ENCODE measurements at places on chromosomes 5 and 9. TPM values are rescaled to one million over a fixed set of nuclear protein-coding genes. Genes with fewer than 3 reads are reported as not detected.

Gene KCNN2
- 0.26 TPM for polyA plus RNA-seq

Gene TAF11L5
- not detected for polyA plus RNA-seq

Gene SLC6A3
- polyA plus RNA-seq, result 0.03 TPM

Gene ARHGEF28
- polyA plus RNA-seq, result 3.3 TPM

Gene OR2V1
- not detected for polyA plus RNA-seq

DNA sequence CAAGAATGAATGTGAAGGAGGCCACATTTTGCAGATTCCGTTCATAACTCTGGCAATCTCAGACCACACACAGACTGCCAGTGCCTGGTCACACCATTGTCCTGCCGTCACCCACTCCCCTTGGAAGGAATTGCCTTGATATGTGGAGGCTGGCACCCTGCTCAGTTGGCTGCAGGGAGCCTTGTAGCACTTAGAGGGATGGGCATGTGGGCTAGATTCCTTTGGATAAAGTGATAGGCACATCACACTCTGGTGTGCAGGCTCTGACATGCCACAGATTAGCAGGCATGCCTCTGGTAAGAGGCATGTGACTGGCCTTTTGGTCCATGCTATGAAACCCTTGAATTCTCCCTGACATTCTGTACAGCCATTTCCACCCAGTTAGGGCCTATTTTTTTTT, 254.6 kb upstream of the PIK3R1 start:
- DNase-seq, result no peak
- H3K27me3 ChIP-seq, result no peaks in the 10 kb centered on the region
- no peak overlapping the region for H3K27ac ChIP-seq
- no peak overlapping the region for H3K4me3 ChIP-seq
- no peaks in the 10 kb centered on the region for H3K4me1 ChIP-seq

- no peak for DNase-seq
- H3K36me3 ChIP-seq, result no peaks in the 10 kb centered on the region
- no peaks in the 10 kb centered on the region for H3K4me1 ChIP-seq
- H3K27ac ChIP-seq, result no peak overlapping the region
- H3K27me3 ChIP-seq, result no peaks in the 10 kb centered on the region
Measured at GRCh38 chr5:145587710-145588109, 247.4 kb downstream of the PRELID2 start.

GRCh38 chr5:91168859-91169258, 214.3 kb downstream of the ARRDC3 start:
- no peak overlapping the region for H3K4me3 ChIP-seq
- no peaks in the 10 kb centered on the region for H3K36me3 ChIP-seq
- no peak overlapping the region for H3K27ac ChIP-seq

- no peak overlapping the region for H3K27ac ChIP-seq
- peaks cover 13% of the 10 kb centered on the region for H3K4me1 ChIP-seq
- DNase-seq, result no peak
- no peaks in the 10 kb centered on the region for H3K36me3 ChIP-seq
- H3K4me3 ChIP-seq, result no peak overlapping the region
Measured at GRCh38 chr5:176873541-176874172, 25.5 kb downstream of the HK3 start.

DNA sequence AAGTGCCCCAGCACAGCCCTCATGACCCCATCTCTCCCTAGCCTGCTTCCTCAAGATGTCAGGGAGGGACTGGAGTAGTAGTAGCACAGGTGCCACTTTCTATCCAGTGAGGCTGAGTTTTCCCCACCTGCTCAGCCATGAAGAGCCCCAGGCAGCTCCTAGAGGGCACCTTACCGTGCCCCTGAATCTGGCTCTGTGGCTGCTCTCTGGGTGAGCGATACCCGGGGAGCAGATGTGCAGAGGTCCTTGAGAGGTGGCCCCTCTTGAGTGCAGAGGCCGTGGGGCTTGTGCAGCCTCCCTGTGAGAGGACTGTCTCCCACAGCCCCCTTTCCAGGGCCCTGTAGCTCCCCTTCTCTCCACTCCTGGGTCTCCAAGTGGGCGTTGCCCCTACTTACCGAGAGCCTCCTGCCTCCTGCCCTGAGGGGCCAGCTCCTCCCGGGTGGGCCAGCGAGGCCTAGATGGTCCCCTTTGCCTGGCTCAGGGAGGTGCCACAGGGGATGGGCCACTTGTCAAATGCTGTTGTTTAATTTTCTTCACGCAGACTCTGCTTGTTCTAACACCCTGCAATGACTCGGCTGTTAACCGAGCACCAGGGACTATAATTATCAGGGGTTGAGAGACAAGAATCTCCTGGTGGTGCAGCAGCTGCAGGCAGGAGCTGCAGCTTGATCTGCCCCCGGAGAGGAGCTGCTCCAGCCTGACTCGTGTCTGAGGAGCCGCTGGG, 29.6 kb upstream of the PITX1 start:
- no peaks in the 10 kb centered on the region for H3K36me3 ChIP-seq
- peak; percentile 70 for DNase-seq
- peaks cover 53% of the 10 kb centered on the region for H3K27me3 ChIP-seq
- no peak overlapping the region for H3K4me3 ChIP-seq
- no peak overlapping the region for H3K27ac ChIP-seq
- no peaks in the 10 kb centered on the region for H3K4me1 ChIP-seq

DNA sequence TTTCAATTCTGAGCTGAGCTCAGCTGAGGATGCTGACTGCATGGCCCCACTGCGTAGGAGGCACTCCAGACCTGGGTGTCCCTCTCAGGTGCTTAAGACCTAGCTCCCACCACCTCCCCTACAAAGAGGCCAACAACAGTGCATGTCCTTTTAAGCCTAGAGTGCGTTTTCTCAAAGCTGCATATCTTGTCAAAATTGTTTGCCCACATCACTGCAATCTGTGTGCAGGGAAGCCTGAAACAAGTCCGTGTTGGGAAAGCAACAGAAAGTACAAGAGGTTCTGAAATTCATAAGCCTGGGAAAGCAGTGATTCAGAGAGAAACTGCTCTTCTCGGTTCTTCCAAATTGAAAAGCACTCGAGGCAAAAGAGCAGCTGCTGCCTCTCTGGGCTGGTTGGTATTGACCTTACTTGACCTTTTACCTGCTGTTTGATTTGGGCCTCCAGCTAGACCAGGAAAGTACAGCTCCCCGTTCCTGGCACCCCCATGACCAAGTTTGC, 238.4 kb downstream of the NR2F1-AS1 start:
- no peak overlapping the region for H3K27ac ChIP-seq
- H3K4me1 ChIP-seq, result no peaks in the 10 kb centered on the region
- no peak overlapping the region for H3K4me3 ChIP-seq
- DNase-seq, result no peak

- no peak for DNase-seq
- H3K27ac ChIP-seq, result no peak overlapping the region
- H3K36me3 ChIP-seq, result no peaks in the 10 kb centered on the region
- H3K4me3 ChIP-seq, result no peak overlapping the region
- H3K4me1 ChIP-seq, result no peaks in the 10 kb centered on the region
- no peaks in the 10 kb centered on the region for H3K27me3 ChIP-seq
Measured at GRCh38 chr5:40160435-40160834, 519.3 kb upstream of the PTGER4 start.

DNA sequence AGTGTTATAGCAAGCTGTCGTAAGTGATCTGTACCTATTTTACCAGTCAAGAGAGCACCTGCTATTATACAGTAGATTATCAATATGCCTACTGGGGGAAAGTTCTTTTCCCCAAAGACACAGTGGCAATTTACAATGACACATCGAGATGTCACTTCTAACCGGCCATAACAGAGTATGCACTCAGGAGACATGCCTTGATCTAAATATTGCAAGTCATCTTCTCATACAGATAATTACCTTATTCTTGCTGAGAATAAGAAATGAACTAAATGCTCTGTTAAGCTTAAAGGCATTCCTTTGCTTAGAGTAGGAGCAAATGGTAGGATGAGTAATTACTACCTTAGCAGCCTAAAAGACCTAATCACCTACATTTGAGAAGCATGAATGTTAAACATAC, 71.6 kb downstream of the PKD2L2 start:
- no peak for DNase-seq
- H3K4me3 ChIP-seq, result no peak overlapping the region
- H3K4me1 ChIP-seq, result no peaks in the 10 kb centered on the region
- no peaks in the 10 kb centered on the region for H3K27me3 ChIP-seq

GRCh38 chr9:19994296-19994695, 205.5 kb upstream of the SLC24A2 start:
- no peak for DNase-seq
- H3K4me3 ChIP-seq, result no peak overlapping the region

GRCh38 chr5:147522435-147522834, 12.6 kb upstream of the DPYSL3 start:
- H3K27ac ChIP-seq, result no peak overlapping the region
- H3K4me3 ChIP-seq, result no peak overlapping the region
- H3K27me3 ChIP-seq, result no peaks in the 10 kb centered on the region
- no peak for DNase-seq
- no peaks in the 10 kb centered on the region for H3K4me1 ChIP-seq

DNA sequence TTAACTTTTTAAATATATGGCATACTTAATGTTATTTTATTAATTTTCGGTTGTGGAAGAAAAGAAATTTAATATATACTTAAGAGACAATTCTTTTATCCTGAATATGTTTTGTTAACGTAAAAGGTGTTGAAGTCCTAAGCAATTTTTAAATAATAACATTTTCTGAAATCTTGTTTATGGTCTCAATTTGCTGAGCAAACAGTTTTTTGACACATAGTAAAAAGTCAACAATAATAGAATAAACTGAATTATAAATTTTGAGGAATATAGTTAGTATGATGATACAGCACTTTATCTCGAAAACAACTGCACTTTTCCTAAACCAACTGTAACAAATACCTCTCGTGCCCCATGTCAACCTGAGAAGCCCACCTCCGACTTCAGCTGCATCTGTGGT, 229.8 kb upstream of the TARS1 start:
- H3K4me3 ChIP-seq, result no peak overlapping the region
- no peak for DNase-seq
- peaks cover 5% of the 10 kb centered on the region for H3K4me1 ChIP-seq
- no peaks in the 10 kb centered on the region for H3K27me3 ChIP-seq
- no peak overlapping the region for H3K27ac ChIP-seq

- no peaks in the 10 kb centered on the region for H3K27me3 ChIP-seq
- no peak overlapping the region for H3K27ac ChIP-seq
- H3K36me3 ChIP-seq, result no peaks in the 10 kb centered on the region
- no peak overlapping the region for H3K4me3 ChIP-seq
- peaks cover 27% of the 10 kb centered on the region for H3K4me1 ChIP-seq
Measured at GRCh38 chr5:175620527-175620926, 37.3 kb upstream of the HRH2 start.

DNA sequence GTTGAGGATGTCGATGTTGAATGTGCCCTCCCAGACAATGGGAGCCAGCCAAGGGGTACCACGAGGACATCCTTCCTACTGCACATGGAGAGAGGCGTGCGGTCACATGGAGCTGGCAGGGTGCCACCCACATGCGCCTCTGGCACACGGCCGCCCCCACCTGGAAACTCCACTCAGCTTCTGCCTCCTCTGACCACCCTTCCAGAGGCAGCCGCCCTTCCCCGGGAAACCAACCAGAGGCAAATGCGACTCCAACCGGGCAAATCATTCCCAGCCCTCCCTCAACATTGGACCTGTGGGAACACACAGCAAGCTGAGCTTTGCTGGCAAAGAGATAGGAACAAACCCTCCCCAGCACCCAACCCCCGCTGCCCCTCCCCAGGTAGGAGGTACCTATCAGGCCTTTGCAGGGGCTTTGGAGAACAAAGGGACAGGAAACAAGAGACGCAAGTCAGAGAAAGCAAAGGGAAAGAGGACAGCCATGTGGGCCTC, 17.5 kb downstream of the ABO start:
- no peaks in the 10 kb centered on the region for H3K36me3 ChIP-seq
- no peak overlapping the region for H3K27ac ChIP-seq
- no peak for DNase-seq
- no peak overlapping the region for H3K4me3 ChIP-seq
- H3K4me1 ChIP-seq, result peaks cover 16% of the 10 kb centered on the region

GRCh38 chr9:76576344-76576743, 117.4 kb downstream of the GCNT1 start:
- no peak overlapping the region for H3K4me3 ChIP-seq
- H3K36me3 ChIP-seq, result no peaks in the 10 kb centered on the region
- no peaks in the 10 kb centered on the region for H3K27me3 ChIP-seq
- DNase-seq, result no peak
- peak overlapping the region; percentile 70 for H3K27ac ChIP-seq
- H3K4me1 ChIP-seq, result peaks cover 35% of the 10 kb centered on the region

- no peak overlapping the region for H3K4me3 ChIP-seq
- no peak for DNase-seq
- H3K36me3 ChIP-seq, result no peaks in the 10 kb centered on the region
Measured at GRCh38 chr5:120240706-120241105, 223.4 kb upstream of the PRR16 start.

DNA sequence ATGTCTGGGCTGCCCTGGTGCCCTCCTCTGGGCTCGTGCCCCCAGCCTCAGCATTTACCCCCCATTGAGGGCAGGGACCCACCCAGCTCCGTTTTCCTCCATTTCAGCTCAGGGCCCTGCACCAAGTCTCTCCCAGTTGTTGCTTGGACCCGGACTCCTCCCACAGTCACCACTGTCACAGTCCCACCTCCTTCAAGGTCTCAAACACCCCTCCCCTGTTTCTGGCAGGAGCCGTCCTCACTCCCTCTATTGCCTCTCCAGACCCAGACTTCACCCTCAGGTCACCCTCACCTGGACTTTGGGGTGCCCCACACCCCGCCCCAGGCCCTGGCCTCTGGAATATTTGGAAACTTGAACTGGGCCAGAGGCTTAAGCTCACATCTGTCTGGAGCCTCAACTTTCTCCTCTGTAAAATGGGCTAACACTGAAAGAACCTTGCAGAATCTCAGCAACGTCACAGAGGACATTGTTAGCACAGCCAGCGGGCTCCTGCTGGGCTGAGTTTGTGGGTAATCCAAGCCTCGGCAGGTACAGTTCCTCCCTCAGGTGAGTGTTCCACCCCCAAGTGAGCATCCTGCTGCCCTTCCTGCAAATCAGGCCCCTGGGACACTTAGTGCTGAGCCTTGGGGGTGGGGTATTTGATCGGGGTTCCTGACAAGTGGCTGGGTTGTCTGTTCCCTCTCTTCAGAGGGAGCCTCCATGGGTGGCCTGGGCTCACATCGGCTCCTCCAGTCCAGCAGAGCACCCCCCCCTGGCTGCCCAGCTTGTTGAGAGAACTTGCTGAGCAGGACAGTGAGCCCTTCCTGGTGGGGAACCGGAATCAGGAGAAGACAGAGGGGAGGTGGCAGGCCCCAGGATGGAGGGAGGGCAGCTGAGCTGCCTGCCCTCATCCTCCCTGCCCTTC, 130.1 kb downstream of the C9orf50 start:
- no peak overlapping the region for H3K4me3 ChIP-seq
- peaks cover 32% of the 10 kb centered on the region for H3K4me1 ChIP-seq
- no peak for DNase-seq
- peaks cover 10% of the 10 kb centered on the region for H3K27me3 ChIP-seq

Data from spleen (tissue), 13 donors.